ENCODE measurements at places on chromosomes 5 and 9. TPM values are rescaled to one million over a fixed set of nuclear protein-coding genes. Genes with fewer than 3 reads are reported as not detected.

Gene DCAF10
- 51.7 TPM for total RNA-seq

Gene CBY3
- not detected for total RNA-seq

Gene PCDHGA8
- 1.4 TPM for total RNA-seq

Gene MARCOL
- total RNA-seq: not detected

Gene RICTOR
- 44.7 TPM for total RNA-seq

Gene C5orf52
- not detected for total RNA-seq

Gene PCDHB16
- 0.17 TPM for total RNA-seq

GRCh38 chr9:78072586-78073199 lies 41.1 kb upstream of the GNAQ start:
- DNase-seq: no peak

DNA sequence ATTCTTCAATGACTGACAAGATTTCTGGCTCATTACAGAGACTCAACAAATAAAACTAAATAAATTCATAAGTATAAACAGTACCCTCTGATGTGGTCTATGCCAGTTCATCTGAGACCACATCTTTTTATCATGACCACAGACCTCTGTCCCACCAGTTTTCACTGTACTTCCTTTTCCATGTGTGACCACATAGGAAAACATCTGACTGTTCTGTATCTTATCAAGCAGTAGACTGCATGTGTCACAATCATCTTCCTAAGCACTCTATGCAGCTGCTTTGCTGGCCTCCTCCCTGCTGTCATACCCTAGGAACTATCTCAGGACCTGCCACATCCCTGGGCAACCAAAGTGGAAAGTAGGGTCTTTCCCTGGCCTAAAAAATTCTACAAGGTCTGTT lies 205.0 kb upstream of the ZNF462 start:
- DNase-seq: no peak

DNA sequence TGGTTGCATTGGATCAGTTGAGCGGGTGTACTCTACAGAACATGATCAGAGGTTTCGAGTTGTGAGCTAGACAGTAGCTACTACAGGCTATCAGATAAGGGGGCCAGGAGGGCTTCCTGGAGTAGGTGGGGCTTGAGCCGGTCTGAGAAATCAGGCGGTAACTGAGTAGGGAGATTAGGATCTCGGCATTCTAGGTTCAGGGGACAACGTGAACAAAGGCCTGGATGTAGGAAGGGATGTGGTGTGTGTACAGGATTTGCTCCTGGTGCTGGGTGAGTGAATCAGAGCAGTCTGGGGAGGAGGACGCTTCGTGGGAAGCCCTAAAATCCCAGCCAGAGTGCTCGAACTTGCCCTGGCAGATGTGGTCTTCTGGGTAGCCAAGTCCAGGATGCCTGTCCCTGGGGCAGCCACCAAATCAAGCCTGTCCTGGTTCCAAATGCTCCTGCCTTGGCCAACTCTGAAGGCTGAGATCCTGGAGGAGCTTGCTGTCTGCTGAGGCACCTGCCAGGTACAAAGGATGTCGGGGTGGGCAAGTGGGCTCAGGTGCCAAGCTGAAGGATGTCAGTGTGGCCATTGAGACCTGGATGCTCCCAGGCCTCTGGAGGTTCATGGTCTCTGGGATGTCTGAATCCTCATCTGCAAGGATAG lies 33.4 kb downstream of the STC2 start:
- DNase-seq: peak; percentile 37

DNA sequence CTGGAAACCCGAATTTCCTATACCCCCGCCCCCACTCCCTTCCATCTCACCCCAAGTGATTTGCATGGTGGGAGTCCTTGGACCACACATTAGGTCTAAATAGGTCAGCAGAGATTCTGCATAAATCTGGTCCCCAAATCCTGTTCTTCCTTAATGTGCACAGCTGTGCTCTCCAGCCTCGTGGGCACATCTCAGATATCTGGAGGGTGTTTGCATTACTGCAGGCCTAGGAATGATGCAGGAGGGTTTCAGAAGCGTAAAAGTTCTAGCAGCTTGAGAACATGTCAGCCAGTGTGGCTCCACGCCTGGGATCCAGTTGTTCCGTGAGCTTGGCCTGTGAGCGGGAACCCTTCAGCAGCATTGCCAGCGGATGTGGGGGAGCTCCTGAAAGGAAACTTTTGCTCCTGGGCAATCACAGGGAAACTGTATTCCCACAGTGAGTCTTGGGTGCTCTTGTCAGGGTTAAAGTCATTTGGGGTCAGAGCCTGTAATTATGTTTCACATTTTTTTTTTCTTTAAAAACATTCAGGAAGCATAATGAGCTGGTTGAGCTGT lies 12.9 kb downstream of the ARHGAP26 start:
- DNase-seq: no peak

GRCh38 chr9:38226491-38226951 lies 157.5 kb upstream of the SHB start:
- DNase-seq: peak; percentile 16

GRCh38 chr5:133361922-133362321 lies 250.4 kb downstream of the FSTL4 start:
- no peak for DNase-seq

GRCh38 chr5:35436400-35437057 lies 181.1 kb upstream of the SPEF2 start:
- DNase-seq: peak; percentile 1

All from dermis blood vessel endothelial cell (primary cell).